ENCODE measurements at places on chromosomes 6 and 20. TPM values are rescaled to one million over a fixed set of nuclear protein-coding genes. Genes with fewer than 3 reads are reported as not detected.
A peak's percentile ranks its signal among the peaks of the same experiment; 100 is the strongest.

DNA sequence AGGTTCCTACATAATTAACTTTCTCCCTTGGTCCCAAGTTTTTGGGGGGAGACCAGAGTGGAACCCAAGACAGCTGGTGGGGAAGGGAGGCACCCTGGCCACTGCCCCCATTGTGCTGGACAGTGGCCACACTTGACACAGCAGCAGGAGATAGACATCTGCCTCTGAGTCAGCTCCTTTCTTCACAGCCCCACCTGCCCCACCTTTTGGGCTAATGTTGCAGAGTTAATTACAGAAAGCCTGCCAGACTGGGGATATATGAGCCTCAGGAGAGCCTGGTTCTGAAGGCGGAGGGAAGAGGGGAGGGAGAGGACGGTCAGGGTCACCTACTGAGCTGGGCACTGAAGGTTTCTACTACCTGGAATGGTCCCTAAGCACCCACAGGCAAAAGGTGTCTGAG is 50.6 kb downstream of the MAFB start:
- H3K36me3 ChIP-seq, result no peaks in the 10 kb centered on the region
- H3K27me3 ChIP-seq, result no peaks in the 10 kb centered on the region
- H3K4me1 ChIP-seq, result peaks cover 21% of the 10 kb centered on the region

The FNDC1 gene
- 0.66 TPM for total RNA-seq

- DNase-seq, result peak; percentile 78
- peak overlapping the region; percentile 8 for H3K4me3 ChIP-seq
- H3K36me3 ChIP-seq, result no peaks in the 10 kb centered on the region
- H3K27ac ChIP-seq, result peak overlapping the region; percentile 14
- no peaks in the 10 kb centered on the region for H3K27me3 ChIP-seq
- H3K4me1 ChIP-seq, result no peaks in the 10 kb centered on the region
Measured at GRCh38 chr6:15399641-15400470, 154.0 kb downstream of the JARID2 start.

The USP49 gene
- 1.5 TPM for total RNA-seq

GRCh38 chr6:155382338-155382685 is 68.0 kb upstream of the TFB1M start:
- H3K4me3 ChIP-seq, result no peak overlapping the region
- no peaks in the 10 kb centered on the region for H3K4me1 ChIP-seq
- H3K27me3 ChIP-seq, result no peaks in the 10 kb centered on the region
- H3K36me3 ChIP-seq, result no peaks in the 10 kb centered on the region

The APCDD1L gene
- not detected for total RNA-seq

The FAM83C gene
- total RNA-seq, result not detected

The ARMH2 gene
- not detected for total RNA-seq

GRCh38 chr6:128098000-128098581 is 197.2 kb upstream of the THEMIS start:
- no peaks in the 10 kb centered on the region for H3K27me3 ChIP-seq
- H3K36me3 ChIP-seq, result no peaks in the 10 kb centered on the region
- no peak overlapping the region for H3K27ac ChIP-seq
- no peaks in the 10 kb centered on the region for H3K4me1 ChIP-seq
- no peak for DNase-seq
- no peak overlapping the region for H3K4me3 ChIP-seq

- no peak overlapping the region for H3K4me3 ChIP-seq
- H3K4me1 ChIP-seq, result no peaks in the 10 kb centered on the region
- H3K27me3 ChIP-seq, result no peaks in the 10 kb centered on the region
- no peak overlapping the region for H3K27ac ChIP-seq
- no peaks in the 10 kb centered on the region for H3K36me3 ChIP-seq
- no peak for DNase-seq
Measured at GRCh38 chr20:44324343-44324742, 12.5 kb upstream of the R3HDML start.

DNA sequence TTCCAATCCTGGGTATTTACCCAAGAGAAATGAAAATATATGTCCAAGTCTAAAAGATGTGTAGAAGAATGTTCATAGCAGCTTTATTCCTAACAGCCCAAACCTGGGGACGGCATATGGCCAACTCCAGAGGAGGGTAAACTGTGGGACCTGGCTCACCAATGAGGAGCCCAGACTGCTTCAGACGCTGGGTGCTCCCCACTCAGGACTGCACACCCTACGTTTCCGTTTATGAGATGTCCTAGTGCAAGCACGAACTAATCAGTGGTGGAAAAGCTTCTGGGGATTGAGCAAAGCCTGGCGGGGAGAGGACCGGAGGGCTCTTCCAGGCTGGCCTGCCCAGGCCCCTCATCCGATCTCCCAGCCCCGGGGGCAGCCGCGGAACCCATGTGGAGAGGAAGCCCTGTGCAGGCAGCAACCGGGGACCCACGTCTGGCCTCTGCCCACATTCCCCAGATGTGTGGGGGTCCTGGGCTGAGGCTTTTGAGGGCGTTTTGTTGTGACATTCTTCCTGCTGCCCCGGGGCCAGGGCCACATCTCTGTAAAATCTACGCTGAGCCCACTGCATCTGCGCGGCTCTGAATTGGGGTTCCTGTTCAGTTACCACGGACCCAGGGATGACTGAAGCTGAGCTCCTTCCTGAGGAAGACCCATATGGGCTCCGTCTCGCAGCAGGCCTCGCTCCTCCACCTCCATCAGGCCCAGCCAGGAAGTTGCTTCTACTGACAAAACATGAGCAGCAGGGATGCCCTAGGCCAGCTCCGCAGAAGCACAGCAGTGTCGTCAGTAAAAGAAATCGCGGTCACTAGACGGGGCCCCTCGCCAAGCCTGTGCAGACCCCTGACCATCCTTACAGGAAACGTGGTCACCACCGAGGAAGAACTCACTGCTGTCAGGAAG is 188.0 kb downstream of the DLL1 start:
- H3K4me1 ChIP-seq, result no peaks in the 10 kb centered on the region
- H3K27me3 ChIP-seq, result no peaks in the 10 kb centered on the region
- no peaks in the 10 kb centered on the region for H3K36me3 ChIP-seq
- DNase-seq, result peak; percentile 35
- H3K27ac ChIP-seq, result no peak overlapping the region
- no peak overlapping the region for H3K4me3 ChIP-seq

- H3K4me1 ChIP-seq, result no peaks in the 10 kb centered on the region
- H3K27ac ChIP-seq, result no peak overlapping the region
- DNase-seq, result no peak
- H3K36me3 ChIP-seq, result no peaks in the 10 kb centered on the region
- H3K27me3 ChIP-seq, result no peaks in the 10 kb centered on the region
Measured at GRCh38 chr6:321536-322258, 29.4 kb downstream of the DUSP22 start.

The CRISP2 gene
- not detected for total RNA-seq

DNA sequence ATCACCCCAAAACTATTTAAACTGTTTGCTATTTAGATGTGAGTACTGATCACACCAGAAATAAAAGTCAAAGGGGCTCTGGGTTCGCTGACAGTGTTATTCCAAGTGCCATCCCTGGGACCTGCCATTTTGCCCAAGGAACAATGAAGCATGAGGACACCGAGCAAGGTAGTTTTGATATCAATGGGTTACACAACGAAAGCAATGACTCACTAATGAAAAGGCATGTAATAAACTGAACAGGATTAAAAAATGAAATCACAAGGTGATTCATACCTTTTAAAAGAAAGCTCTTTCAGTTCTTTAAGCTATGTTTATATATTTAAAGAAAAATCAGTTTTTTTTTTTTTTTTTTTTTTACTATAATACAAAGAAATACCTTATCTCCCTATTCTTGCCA is 102.0 kb downstream of the HS3ST5 start:
- H3K27me3 ChIP-seq, result no peaks in the 10 kb centered on the region
- no peak overlapping the region for H3K4me3 ChIP-seq
- H3K36me3 ChIP-seq, result no peaks in the 10 kb centered on the region
- DNase-seq, result no peak
- H3K4me1 ChIP-seq, result no peaks in the 10 kb centered on the region

The C20orf96 gene
- total RNA-seq, result 1.9 TPM

The SLC16A10 gene
- 4.3 TPM for total RNA-seq

DNA sequence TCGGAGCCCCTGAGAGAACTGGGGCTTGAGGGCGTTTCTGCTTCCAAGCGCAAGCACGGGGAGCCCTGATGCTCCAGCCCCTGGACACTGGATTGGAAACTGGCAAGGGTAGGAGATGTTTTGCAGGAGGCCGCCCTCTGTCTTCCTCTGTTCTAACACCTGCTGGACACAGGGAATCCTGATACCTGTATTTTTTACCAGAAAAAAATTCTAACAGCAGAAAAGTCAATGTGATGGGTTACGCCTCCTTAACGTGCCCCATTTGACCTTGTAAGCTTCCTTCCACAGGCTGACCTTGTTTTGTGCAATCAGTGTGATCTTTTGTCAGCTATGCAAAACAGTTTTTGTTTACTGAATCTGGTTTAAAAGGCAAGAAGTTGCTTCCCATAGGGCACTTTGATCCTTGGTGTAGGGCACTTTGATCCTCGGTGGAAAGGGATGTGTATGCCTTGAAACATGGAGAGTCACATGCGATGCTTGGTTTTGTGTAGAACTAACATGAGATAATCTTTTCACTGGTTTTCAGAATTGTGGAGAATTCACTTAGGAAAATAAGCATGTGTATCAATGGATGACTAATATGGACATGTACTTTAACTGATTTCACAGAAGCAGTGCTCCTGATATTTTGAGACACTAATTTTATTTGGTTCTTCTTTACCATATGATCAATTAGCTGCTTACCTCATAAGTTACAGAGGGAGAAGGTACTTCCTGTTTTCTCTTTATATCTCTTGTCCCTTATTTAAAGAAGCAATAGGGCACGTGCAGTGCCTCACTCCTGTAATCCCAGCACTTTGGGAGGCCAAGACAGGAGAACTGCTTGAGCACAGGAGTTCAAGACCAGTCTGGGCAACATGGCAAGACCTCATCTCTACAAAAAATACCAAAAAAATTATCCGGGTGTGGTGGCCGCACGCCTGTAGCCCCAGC is 59.9 kb upstream of the MAP3K4 start:
- peaks cover 5% of the 10 kb centered on the region for H3K4me1 ChIP-seq
- no peak for DNase-seq
- H3K4me3 ChIP-seq, result peak overlapping the region; percentile 49
- no peaks in the 10 kb centered on the region for H3K27me3 ChIP-seq
- no peaks in the 10 kb centered on the region for H3K36me3 ChIP-seq

GRCh38 chr6:22147921-22148776 is 148.7 kb downstream of the PRL start:
- H3K4me1 ChIP-seq, result no peaks in the 10 kb centered on the region
- H3K27me3 ChIP-seq, result no peaks in the 10 kb centered on the region
- H3K4me3 ChIP-seq, result no peak overlapping the region
- H3K36me3 ChIP-seq, result no peaks in the 10 kb centered on the region

- H3K27me3 ChIP-seq, result no peaks in the 10 kb centered on the region
- DNase-seq, result peak; percentile 81
- no peaks in the 10 kb centered on the region for H3K36me3 ChIP-seq
- no peak overlapping the region for H3K4me3 ChIP-seq
- no peak overlapping the region for H3K27ac ChIP-seq
Measured at GRCh38 chr20:38304845-38305447, 990 bp downstream of the BPI start.

GRCh38 chr6:160275511-160276003 is 16.9 kb upstream of the SLC22A2 start:
- H3K27me3 ChIP-seq, result no peaks in the 10 kb centered on the region
- H3K27ac ChIP-seq, result peak overlapping the region; percentile 38
- peak; percentile 73 for DNase-seq
- H3K4me1 ChIP-seq, result peaks cover 7% of the 10 kb centered on the region

The ARMC12 gene
- 0.43 TPM for total RNA-seq

GRCh38 chr6:161056451-161056850 is 64.9 kb downstream of the MAP3K4 start:
- H3K36me3 ChIP-seq, result no peaks in the 10 kb centered on the region
- H3K4me1 ChIP-seq, result no peaks in the 10 kb centered on the region
- no peak for DNase-seq
- no peak overlapping the region for H3K4me3 ChIP-seq
- no peaks in the 10 kb centered on the region for H3K27me3 ChIP-seq

GRCh38 chr6:45645302-45645701 is 267.6 kb upstream of the SUPT3H start:
- H3K27ac ChIP-seq, result no peak overlapping the region
- H3K4me1 ChIP-seq, result no peaks in the 10 kb centered on the region
- H3K4me3 ChIP-seq, result no peak overlapping the region
- H3K36me3 ChIP-seq, result no peaks in the 10 kb centered on the region

DNA sequence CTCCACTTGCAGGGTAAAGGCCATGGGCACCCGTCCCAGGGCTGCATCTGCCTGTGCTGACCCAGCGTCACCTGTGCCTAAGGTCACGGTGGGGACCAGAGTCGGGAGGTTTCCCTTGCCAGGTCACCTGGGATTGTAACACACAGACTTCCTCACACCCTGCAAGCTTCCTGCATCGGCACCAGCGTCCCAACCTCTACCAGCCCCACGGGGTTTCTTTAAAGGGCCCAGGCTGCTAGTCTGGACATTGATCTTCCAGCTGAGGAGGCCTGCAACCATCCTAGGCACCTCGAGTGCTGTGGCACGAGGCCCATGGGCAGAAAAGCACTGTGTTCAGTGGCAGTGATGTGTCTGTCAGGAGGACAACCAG is 12.6 kb downstream of the ACSS1 start:
- H3K27me3 ChIP-seq, result no peaks in the 10 kb centered on the region
- no peak overlapping the region for H3K4me3 ChIP-seq
- DNase-seq, result peak; percentile 94

The BEND6 gene
- total RNA-seq, result not detected

- H3K4me3 ChIP-seq, result no peak overlapping the region
- H3K27me3 ChIP-seq, result no peaks in the 10 kb centered on the region
- no peaks in the 10 kb centered on the region for H3K4me1 ChIP-seq
- no peak for DNase-seq
Measured at GRCh38 chr6:116424001-116424400, 37.2 kb upstream of the CALHM6 start.

- no peaks in the 10 kb centered on the region for H3K4me1 ChIP-seq
- DNase-seq, result no peak
- no peaks in the 10 kb centered on the region for H3K36me3 ChIP-seq
- no peak overlapping the region for H3K4me3 ChIP-seq
- no peak overlapping the region for H3K27ac ChIP-seq
Measured at GRCh38 chr6:44452725-44453124, 65.2 kb downstream of the CDC5L start.

DNA sequence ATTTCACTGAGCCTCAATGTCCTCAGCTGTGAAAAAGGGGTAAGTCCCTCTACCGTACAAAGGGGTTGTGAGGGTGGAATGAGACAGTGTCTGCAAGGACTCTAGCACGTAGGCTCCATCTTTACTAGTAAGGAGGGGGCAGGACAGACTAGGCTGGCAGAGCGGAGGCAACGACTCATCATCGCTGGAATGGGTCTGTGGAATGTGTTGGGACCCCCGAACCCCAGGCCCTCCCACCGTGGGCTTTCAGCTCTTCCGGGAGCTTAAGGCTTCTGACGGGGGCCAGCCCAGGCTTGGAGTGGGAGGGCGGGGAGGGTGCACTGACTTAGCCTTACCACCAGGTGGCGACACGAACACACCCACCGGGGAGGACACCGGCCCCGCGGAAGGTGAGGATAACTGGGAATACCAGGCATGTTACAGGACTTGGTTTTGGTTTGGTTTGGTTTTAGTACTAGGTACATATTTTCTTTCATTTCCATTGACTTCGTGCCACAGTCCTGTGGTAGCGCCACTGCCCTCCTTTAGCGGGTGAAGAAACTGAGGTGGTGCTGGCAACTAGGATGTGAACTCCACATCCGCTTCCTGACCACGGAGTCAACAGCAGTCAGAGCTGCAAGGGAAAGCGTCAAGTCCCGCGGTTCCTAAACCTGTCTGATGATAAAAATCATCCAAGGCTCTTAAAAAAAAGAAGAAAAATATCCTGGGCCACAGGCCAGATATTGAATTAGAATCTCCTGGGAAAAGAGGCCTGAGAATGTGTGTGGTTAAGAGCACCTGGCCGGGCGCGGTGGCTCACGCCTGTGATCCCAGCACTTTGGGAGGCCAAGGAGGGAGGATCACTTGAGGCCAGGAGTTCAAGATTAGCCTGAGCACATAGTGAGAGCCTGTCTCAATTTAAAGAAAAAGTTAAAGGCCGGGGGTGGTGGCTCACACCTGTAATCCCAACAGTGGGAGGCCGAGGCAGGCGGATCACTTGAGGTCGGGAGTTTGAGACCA is 10.3 kb upstream of the TULP1 start:
- H3K4me3 ChIP-seq, result peak overlapping the region; percentile 28
- H3K27me3 ChIP-seq, result no peaks in the 10 kb centered on the region
- no peaks in the 10 kb centered on the region for H3K36me3 ChIP-seq
- peak; percentile 82 for DNase-seq
- no peaks in the 10 kb centered on the region for H3K4me1 ChIP-seq
